ENCODE measurements at places on chromosomes 5 and 9.

DNA sequence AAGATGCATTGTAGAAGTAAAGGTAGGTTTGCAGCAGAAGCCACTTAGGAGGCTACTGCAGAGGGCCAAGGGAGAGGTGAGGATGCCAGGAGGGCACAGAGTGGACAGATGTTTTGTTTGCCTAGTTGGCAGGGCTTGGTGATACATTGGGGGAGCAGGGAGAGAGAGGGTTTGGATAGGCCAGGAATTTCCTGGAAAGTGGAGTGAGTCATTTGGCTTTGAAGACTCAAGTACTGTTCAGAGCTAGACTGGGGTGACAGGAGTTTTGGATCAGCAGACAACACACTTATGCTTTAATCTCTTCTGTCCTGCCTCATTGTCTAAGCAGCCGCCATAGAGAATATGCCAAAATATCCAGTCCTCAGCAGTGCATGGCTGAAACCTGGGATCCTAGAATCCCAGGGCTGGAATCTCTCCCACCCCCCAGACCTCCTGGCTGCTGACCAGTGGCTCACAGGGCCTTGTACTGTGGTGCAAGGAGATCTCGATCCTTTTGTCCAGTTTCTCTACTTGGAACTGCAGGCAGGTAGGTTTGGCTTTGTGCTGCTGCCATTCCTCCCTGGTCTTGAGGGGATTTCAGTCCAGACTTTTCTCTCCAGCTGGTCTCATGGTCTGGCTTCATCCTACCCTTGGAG, 11.0 kb downstream of the TMEM268 start:
- no peak for DNase-seq

- DNase-seq = no peak
Observed at GRCh38 chr9:131178926-131179325, 53.5 kb downstream of the NUP214 start.

GRCh38 chr5:83729362-83729761, 8.7 kb upstream of the HAPLN1 start:
- DNase-seq = no peak

GRCh38 chr5:179371681-179372680, 26.7 kb upstream of the ADAMTS2 start:
- DNase-seq = no peak

GRCh38 chr9:16509997-16510396, 360.5 kb downstream of the BNC2 start:
- DNase-seq = no peak

DNA sequence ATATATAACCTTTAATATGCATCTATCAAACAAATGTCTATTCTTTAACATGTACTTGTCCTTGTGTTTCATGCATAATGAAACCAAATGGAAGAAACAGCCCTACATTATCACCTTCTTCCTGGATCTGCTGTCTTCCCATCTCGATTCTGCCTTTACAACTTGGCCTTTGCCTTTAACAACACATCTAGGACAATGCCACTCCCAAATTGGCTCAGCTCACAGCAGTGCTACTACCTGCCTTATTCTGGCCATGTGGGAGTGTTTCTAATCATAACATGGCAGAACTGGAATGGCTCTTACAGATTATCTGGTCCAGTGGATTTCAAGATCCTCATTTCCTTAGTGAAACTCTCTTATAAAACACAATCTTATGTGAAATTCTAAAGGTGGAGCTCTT, 176.5 kb downstream of the CARTPT start:
- DNase-seq = no peak

DNA sequence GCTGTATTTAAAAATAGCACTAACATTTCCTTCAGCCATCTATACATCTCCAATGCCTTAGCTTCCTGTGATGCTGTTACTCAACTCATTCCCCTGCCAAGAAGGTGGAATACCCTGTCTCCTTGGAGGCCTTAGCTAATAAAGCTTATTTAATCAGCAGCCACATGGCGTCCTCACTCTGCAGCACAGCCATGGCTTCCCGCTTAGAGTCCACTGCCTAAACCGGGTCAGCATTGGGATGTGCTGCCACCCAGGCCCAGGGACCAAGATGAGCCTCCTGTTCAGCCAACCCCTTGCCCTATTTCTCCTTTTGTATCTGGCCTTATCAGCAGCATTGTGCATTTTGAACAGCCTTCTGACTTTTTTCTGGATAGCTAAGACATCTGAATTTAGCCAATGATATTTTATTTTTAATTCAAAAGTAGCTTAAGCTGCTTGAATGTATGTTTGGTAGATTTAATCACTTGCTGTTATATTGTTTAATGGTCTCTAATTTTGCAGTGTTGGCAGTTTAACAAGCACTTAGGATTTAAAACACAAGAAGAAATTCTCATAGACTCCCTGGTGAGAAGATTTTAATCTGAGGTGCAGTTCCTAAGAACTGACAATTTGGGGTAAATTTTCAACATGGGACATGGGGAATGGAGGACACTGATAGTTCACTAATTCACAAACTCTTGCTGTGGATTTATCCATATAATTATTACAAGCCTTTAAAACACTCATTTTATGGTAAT, 113.0 kb downstream of the RPS23 start:
- no peak for DNase-seq

DNA sequence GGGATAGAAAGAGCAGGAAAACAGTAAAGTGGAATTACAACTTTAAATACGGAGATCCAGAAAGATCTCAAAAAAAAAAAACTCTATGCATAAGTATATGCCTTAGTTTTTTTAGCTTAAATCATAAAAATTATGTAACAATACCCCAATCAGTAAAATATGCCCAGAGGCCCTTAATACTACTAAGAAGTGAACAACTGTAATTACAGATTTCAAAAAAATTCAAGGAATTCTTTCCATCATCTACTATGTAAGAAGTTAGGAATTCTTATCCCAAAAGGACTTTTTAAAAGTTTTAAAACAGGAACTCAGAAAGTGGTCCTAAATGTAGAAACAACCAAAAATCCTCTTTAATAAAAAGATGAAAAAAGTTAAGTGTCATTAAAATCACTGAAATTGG, 111.3 kb downstream of the SSBP2 start:
- DNase-seq = no peak

GRCh38 chr5:6484899-6485298, 36.2 kb downstream of the UBE2QL1 start:
- DNase-seq = no peak

DNA sequence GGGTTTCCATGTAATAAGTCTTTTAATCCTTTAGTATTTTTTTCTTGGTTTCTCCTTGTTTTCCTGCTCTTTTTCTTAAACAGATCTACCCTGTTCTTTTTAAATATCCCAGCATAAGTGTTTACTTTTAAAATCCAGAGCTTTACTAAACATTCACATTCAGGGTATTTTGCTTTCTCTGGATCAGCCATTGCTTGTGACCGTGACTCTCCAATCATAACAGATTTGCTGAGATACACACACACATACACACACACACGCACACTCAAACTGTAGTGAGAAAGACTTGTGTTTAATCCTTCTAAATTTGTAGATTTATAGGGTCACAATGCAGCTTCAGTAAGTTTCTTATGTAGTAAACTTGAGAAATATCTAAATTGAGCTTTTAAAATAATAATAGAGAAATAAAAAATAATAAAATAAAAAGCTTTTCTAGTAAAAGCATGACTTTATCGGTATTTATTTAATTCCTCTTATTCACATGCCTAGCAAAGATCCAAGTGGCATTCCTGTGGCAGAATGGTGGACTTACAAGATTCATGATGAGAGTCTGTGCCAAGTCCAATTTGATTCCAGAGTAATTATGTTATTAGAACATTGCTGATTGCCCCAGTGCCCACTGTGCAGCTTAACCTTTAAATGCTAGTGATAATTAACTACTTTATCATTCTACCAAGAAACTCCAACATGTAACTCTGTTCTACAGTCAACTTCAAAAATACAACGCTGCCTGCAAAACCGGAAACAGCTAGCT, 129.0 kb downstream of the TLE4 start:
- DNase-seq = no peak

- no peak for DNase-seq
Observed at GRCh38 chr5:150578781-150579461, 61.5 kb upstream of the SYNPO start.

DNA sequence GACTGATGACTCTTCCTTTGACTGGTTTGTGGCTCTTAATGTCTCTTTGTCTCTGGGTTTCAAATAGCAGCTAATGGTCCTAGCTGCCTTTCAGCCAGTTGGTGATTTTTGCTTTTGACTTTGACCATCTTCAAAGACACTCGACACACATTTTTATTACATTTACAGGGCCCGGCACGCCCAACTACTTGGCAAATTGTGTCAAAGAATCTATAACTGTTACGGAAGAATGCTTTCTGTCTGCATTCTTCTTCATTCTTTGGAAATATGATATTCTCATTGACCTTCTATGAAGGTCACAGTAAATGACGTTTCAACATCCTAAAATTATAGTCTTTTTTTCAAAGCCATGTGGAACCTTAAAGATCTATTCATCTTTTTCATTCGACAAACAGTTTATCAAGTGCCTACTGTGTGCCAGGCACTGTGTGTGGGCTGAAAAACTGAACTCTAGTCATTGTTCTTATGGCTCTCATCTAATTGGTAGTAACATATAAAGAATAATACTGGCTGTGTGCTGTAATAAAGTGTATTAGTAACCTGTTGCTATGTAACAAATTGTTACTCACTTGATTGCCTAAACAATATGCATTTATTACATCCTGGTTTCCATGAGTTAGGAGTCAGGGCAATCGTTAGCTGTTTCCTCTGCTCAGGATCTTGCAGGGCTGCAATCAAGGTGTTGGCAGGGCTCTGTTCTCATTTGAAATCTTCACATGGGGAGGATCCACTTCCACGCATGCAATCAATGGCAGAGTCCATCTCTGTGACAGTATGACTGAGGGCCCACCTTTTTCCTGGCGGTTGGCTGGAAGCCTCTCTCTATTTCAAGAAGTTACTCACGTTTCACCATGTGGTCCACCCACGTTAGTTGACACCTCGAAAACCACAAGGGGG, 7.0 kb upstream of the WHRN start:
- no peak for DNase-seq

GRCh38 chr9:129311643-129312042, 133.6 kb upstream of the IER5L start:
- no peak for DNase-seq

GRCh38 chr9:79768194-79768593, 196.4 kb downstream of the TLE4 start:
- DNase-seq = no peak

GRCh38 chr5:10870791-10871190, 109.8 kb upstream of the DAP start:
- DNase-seq = no peak

DNA sequence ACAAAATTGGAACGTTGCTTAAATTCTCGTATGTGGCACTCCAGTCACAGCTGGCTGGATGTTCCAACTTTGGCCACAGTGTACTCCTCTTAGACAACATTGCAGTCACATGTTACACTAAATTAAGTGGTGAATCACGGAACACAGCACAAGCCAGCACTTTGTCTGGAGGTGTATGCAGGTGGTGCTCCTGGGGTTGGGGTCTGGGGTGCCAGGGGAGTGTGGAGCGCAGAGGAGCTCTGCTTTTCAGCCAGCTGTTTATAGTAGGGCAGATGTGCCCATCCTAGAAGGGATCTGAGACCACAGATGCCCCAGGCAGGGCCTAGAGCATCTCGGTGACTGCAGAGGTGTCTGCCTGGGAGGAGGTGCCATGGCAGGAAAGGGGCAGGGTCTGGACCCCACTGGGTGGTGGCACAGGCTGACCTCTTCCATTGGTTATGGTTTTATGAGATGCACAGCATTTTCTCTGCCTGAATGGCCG, 82.6 kb downstream of the WNK2 start:
- no peak for DNase-seq

DNA sequence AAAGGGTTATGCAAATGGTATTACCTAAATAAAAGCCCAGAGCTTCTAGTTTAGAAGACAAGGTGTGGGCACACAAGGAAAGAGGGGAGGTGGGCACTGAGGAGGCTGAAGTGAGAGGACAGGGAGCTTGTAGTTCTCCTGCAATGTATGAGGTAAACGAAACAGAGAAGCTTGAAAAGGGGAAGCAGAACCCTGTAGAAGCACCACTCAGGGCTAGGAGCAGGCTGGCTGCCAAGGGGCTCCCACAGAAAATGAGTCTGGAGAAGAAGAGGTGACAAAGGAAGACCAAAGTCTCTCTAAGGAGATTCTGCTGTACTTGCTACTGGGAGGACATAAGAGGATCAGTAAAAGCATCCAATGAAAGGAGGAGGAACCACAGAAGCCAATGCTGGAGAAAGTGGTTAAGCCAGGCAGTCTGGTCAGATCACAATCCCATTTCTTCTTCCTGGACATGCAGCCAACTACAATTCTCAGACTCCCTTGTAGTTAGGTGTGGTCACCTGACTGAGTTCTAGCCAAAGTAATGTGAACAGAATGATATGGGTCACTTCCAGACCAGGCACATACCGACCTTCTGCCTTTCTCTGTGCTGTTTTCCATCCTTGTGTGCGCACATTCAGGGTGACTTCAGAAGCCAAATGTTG, 174.5 kb upstream of the MAP3K1 start:
- no peak for DNase-seq

GRCh38 chr9:137447722-137448601, 6.8 kb upstream of the ENTPD8 start:
- no peak for DNase-seq

DNA sequence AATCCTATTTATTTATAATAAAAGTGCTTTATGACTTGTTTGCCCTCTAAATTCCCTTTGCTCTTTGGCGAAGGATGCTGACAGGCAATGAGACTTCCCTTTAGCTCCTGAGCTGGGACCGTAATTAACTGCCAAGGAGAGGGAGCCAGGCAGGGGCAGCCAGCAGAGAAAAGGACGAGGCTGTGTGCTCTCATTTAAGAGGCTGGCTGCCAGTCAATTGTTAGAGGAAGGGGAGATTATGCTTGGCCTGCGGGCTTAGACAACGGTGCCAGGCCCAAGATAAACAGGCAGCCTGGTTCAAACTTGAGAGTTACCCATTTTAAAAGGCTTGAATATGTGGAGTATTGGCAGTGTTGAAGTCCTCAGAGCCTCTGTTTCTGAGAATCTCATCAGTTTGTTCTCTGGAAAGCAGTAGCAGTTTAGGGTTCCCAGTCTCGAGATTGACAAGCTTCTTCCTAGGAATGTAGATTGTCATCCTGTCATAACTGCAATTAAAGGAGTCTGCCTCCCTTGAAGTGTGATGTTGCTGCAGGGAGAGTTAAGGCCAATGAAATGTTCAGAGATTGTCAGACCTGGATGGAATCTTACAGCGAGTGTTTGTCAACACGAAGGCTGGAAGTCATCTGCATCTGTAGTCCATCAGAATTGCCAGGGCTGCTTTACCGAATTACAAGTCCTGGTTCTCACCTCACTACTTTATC, 113.2 kb downstream of the JAKMIP2 start:
- no peak for DNase-seq

- no peak for DNase-seq
Observed at GRCh38 chr5:619444-619843, 7.3 kb downstream of the CEP72 start.
